ENCODE measurements at places on chromosomes 2 and 18.

DNA sequence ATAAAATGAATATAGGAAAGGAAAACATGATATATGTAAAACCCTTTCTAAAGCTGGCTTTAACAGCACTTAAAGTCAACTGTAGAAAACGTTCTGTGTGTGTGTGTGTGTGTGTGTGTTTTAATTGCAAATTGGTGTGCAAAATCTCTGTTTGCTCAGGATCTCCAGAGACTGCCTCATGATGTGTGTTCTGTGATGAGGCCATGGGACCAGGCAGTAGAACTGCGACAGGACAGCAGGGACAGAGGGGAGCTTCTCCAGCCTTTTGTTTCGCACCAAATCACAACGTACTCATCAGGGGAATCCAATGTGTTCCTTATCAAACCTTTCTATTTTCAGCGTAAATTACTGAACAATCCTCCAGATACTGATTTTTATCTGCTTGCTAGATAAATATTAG is 66.7 kb downstream of the NXPH2 start:
- DNase-seq = no peak

DNA sequence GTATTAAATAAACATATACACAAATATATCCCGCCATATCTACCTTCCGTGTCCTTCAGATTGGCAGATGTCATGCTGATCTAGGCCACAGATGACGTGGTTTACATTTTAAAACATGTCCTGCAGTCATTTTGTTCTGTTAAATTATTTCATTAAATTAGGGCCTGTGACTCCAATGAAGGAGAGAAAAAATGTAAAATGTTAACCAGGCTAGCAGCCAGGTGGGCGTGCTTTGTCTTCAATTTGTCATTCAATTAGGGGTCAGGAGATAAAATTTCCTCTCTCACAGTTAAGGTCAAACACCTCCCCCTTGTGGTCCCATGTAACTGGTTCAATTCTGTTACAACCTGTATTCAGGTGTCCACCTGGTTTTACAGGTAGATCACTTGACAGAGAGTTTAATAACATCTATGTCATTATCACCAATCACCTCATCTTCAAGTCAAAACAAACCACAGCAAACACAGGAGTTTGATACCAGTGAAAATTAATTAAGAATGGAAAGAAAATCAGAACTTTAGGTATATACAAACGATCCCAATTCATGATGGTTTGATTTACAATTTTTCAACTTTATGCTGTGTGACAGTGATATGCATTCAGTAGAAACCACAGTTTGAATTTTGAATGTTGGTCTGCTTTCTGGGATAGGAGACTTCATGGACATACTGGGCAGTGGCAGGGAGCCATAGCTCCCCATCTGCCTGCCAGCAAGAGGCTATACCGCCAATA is 339.4 kb downstream of the CMPK2 start:
- no peak for DNase-seq

DNA sequence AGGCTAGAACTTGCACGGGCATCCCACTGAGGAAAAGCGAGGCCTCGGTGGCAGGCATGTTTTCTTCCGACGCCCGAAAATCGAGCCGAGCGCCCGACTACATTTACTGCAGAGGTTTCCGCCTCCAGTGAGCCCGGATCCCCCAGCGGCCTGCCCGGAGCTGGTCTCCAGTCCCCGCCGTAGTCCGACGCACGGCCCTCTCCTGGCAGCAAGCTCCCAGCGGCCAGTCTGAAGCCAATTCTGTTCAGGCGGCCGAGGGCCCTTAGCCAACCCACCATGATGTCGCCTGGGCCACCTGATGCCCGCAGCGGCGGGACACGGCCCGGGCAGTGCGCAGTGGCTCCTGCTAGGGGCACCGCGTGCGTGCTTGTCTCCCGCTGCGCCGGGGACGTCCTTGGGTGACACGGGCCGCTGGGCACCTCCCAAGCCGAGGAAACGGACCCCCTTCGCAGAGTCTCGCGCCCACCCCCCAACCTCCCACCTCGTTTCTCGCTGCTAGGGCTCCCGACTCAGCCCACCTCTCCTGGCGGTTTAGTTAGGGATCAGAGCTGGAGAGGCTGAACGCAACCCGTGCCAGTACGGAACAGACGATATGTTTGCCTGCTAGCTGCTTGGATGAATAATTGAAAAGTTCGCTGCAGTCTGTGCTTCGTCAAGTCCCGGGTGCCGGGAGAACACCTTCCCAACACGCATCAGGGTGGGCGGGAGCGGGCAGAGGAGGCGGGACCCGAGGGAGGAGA is 5.3 kb downstream of the ONECUT2 start:
- no peak for DNase-seq

DNA sequence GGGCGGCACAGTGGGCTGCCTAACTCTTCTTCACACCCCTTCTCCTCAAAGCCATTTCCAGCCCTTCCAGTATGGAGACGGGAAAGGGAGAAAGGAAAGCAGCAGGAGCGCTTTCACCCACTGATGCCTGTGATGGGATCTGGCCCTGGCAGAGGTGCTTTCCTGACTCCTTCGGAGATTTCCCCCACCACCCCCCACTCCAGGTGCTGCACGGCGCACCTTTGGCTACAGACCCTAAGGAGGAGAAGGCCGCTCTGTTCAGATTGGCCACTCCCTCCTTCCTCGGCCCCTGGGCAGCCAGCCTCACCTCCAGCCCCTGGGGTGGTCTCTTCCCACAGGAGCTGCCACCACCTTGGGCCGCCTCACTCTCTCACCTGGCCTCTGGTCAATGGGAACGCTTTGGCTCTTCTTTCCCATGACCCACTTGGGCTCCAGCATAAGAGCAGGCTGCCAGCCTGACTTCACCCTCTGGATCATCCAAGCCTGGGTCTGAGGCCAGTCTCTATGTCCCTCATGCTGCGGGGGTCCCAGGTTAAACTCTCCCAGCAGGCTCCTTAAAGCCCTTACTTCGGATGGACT is 18.4 kb upstream of the MAL start:
- no peak for DNase-seq

- DNase-seq = peak; percentile 29
Measured at GRCh38 chr2:127067620-127068350, 39.2 kb downstream of the BIN1 start.

GRCh38 chr2:121810959-121811853 is 55.8 kb downstream of the TSN start:
- DNase-seq = peak; percentile 42

- no peak for DNase-seq
Measured at GRCh38 chr18:13564579-13564978, 161.8 kb downstream of the FAM210A start.

DNA sequence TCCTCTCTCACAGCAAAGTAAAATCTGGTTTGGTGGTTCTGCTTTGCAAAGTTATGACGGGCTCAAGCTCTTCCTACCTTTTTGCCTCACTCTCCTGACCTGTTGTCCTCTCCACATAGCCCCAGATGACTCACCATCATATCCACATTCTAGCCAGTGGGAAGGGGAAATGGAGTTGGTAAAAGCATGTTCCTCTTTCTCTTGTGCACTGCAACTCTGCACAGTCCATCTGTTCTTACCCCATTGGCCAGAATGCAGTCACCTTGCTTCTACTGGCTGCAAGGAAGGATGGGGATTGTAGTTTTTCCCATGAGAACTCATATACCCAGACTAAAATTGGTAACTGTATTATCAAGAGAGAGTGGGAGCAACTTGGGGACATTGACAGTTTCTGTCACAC is 50.4 kb upstream of the SMIM21 start:
- DNase-seq = no peak

GRCh38 chr2:122034344-122034743 is 278.9 kb downstream of the TSN start:
- no peak for DNase-seq

DNA sequence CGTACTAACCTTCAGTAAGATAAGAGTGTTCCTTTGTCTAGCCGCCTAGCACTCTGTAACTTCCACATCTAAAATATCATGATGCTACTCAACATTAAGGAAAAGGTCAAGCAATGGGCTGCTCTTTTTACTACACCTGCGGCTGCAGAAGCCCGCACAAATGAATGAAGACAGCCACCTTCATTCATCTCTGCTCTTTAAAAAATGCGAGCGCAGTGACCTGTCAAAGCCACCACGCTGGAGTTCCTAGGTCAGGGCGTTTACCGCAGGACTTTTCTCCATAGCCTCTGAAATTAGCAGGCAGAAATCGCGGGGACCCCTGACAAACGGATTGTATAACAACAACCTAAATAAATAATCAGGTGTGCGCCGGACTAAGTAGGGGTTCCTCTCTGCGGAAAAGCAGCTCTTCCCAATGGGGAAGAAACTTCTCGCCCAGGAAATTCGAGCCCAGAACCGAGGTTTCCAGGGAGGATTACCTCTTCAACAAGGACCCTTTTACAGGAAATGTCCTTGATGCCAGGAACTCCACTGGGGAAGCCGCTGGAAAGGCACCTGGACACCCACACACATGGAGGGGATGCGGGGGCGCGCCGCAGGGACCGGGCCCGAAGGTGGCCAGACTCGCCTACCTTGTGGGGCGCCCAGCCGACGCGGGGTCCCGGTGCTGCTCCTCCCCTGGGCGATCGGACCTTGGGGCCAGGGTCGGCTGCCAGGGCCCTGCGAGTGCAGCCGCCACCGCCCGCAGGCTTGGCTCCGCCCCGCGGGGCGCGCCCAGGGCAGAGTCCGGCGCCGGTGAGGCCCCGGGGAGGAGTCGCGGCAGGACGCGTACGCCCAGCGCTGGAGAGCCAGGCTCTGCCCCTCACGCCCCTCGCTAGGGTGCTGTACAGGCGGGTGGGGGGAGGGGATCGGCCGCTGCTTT is at the start of gene CCDC68:
CCDC68 (minus strand) TSS at position 758 of the 922 bp plus-strand sequence. CDS start 16,670 bp downstream, outside the sequence.
- DNase-seq = no peak

GRCh38 chr2:188406414-188406813 is 114.7 kb downstream of the GULP1 start:
- DNase-seq = no peak

GRCh38 chr2:136410673-136411072 is 292.7 kb upstream of the CXCR4 start:
- DNase-seq = no peak

- DNase-seq = no peak
Measured at GRCh38 chr18:57009844-57010243, 137.0 kb upstream of the BOD1L2 start.

DNA sequence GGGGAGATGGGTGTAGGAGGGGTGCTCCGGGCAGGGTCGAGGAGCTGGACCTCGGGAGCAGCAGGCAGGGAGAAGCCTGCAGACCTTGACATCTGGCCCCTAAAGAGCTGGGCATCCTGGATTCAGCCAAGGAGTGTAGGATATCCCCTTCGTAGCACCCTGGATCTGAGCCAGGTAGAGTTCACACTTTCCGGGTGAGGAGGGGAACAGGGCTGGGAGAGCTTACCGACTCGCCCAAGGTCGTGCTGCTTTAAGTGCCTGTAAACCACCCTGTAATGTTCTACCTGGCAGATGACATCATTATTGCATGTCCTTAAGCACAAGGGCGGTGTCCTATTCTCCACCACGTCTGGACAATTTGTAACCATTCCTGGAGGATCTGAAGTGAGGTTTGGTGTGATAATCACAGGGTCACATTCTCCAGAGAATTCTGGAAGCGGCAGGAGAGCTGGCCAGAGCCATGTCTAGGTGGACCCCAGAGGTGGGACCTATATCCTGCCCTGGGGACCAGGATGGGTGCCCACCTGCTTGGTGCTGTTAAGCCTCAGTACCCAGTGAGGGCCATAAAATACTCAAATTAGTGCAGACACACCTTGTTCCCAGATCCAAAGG is 14.6 kb downstream of the ITM2C start:
- no peak for DNase-seq

DNA sequence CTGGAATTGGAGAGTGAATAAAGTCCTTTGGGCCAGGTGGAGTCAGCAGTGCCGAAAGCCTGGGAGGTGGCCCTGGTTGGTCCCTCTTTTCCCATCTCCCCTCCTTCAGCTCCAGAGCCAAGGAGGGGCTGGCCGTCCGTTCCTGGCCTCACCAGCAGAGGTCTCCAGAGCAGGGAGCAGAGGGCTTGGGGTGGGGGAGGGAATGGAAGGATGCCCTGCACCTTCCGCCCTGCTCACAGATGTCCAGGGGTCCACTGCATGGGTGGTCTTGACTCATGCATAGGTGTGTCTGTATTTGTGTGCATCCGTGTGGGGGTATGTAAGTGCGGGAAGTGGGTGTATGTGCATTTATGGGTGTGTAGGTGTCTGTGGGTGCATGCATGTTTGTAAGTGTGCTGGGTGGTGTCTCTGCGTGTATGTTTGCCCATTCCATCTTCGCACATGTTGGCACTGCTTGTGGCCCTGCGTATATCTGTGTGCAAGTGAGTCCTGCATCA is 201.8 kb downstream of the ZFP36L2 start:
- DNase-seq = peak; percentile 71

DNA sequence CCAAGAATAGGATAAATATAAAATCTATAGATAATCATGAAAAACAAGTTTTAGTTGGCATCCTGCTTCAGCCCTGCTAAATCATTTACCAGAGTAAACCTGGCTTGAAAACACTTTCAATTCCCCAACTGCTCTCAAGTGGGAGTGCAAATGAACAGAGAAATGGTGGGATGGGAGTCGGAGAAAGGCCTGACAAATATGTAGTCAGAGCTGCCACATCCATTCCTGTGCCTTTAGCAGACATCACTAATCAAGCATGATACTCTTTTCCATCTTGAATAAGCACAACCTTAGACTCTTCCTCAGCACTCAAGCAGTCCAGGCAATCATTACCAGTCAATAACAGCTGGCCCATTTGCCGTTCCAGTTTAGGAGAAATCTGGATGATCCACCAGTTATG is 101.3 kb downstream of the ANKRD44 start:
- no peak for DNase-seq

DNA sequence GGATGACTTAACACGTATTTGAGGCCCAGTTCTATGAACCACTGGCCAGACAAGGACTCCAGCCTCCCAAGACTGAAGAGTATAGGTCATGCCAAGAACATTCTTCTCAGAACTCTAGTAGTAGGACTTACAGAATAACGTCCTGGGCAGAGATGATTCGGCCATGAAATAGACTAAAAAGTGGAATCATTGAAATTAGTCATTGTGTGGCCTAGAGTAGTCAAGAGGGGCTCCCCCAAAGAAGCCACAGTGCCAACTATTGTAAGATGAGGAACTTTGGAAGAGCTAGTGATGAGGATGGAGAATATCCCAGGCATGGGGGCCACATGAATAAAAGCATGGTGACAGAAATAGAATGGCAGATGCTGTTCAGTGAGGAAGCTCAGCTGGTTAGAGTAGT is 101.1 kb downstream of the TRIB2 start:
- DNase-seq = no peak
